Dorsolateral prefrontal cortex (tissue), 122 donors: ENCODE measurements at places on chromosomes 3 and 15. TPM values are rescaled to one million over a fixed set of nuclear protein-coding genes. Genes with fewer than 3 reads are reported as not detected.

- no peak for DNase-seq
Measured at GRCh38 chr3:14431452-14431916, 29.1 kb downstream of the SLC6A6 start.

DNA sequence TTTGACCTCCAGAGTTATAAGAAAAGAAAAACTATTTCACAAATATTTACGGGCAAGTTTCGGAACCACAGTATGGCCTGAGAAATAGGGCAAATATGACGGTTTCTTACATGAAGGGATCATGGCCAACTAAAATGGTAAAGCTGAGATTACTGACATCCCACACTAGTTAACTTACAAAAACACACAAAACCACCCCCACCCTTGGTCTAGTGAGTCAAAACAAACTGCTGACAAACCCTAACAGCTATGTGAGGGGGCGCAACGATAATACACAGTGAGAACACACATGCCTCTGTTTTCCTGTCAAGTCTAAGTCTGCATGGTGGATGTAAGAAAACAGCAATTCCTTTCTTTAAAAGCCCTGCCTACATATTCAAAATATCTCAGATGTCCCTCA is 32.3 kb downstream of the CBLB start:
- no peak for DNase-seq

- no peak for DNase-seq
Measured at GRCh38 chr3:64207289-64208080, 17.8 kb downstream of the PRICKLE2 start.

- no peak for DNase-seq
Measured at GRCh38 chr15:89389841-89390603, 55.4 kb upstream of the POLG start.

DNA sequence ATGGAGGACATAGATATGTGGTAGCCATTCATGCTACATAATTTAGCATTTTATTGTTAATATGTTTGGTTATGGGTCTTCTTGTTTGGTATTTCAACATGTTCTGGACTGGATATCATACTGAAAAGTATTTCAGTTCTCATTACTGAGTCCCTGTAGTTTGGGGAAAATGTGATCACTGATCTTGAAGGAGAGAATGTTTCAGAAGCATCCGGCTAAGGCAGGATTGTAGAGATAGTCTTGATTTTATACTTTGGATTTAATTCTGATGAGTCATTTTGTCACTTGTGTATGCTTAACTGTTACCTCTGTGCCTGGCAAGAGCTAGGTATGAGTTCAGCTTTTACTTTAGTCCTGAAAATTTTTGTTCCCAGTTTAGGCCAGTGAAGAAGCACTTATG is 7.1 kb downstream of the CHD2 start:
- no peak for DNase-seq

- no peak for DNase-seq
Measured at GRCh38 chr15:72758182-72758581, 25.4 kb downstream of the ADPGK start.

POLQ gene
- 0.47 TPM for total RNA-seq

FEZF2 gene
- total RNA-seq: 19.4 TPM

DNA sequence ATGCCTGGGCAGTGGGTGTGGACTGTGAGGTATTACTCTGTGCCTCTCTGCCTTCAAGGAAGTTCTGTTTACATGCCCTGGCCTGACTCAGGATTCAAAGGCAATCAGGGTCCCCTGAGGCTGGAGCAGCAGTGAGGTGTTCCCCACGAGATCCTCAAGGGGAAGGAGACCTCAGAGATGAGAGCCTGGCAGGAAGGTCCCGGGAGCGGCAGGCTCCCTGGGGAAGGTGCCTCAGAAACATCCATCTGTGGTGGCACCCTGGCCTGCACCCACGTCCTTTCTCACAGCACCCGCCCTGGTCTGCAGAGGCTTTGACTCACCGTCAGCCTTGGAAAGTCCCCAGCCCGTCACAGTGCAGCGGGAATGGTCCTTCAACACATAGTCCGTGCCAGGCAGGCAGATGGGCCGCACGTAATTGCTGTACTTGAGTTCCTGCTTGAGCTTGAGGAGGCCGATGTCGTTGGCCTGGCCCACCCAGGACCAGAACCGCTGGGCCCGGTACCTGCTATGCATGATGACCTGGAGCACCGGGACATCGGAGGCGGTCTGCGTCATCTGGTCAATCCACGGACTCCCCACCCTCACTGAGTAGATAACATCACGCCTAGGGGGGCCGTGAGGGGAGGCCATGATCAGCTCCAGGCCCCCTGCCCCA is 3.6 kb downstream of the PRSS50 start:
- DNase-seq: no peak

HACL1 gene
- 34.4 TPM for total RNA-seq

DNA sequence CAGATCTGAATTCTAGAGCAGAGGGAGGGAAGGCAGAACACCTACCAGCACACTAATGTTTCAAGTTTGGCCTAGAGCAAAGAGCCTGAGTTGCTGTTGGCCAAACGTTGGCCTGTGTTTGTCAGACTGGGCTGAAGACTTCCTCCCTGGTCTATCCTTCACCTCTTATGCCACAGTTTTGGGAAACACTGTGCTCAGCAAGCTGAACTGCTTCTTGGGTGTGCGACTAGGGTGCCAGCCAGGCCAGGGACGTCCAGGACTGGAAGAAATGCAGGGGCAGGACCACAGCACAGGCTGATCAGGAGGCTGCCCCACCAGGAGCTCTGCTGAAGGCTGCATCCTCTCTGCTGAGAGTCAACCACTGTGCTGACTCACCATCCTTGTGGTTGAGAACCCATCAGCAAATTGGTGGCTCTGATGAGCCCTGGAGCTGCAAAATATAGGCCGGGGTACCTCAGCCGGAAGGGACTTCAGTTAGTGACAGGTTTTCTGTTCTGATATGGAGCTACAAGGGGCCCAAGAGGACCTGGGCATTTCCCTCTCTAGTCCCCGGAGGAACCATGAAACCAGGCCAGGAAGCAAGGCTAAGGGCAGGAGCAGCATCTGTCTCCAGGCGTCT is 131.6 kb upstream of the RASGRP1 start:
- DNase-seq: no peak

DNA sequence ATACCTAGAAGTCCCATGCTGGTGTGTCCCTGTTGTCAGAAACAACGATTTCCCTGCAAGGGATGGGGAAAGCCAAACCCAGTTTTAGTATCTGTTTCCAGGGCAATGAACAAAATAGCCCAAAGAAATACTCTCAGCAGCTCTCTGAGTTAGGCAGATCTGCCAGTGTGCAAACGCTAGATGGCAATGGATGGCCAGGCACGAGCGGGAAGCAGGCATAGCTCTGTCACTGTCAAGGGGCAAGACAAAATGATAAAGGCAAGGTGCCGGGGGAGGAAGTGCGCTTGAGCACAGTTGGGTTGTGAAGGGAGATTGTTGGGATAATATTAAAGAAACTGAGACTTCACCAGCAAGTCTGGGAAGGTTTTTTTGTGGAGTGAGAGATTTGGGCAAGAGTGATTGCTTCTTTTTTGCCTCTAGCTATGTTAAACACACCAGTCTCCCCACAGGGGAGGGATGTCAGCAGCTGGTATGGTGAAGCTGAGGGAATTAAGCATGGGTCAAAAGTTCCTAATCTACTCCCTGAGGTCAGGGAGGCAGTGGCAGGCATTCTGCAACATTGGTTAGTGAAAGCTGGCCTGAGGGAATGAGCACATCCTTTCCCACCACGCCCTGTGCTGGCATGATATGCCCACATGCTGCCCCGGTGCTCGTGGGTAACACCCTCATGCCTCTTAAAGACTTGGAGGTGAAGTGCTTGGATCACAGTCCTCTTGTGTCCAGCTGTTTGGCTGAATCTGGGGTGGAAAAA is 117.5 kb downstream of the PDCD6IP start:
- peak; percentile 65 for DNase-seq

- DNase-seq: no peak
Measured at GRCh38 chr3:17911986-17912760, 169.7 kb upstream of the TBC1D5 start.

PLA2G4E gene
- 0.20 TPM for total RNA-seq

GRCh38 chr15:92801774-92802464 is 98.2 kb upstream of the CHD2 start:
- DNase-seq: no peak

DNA sequence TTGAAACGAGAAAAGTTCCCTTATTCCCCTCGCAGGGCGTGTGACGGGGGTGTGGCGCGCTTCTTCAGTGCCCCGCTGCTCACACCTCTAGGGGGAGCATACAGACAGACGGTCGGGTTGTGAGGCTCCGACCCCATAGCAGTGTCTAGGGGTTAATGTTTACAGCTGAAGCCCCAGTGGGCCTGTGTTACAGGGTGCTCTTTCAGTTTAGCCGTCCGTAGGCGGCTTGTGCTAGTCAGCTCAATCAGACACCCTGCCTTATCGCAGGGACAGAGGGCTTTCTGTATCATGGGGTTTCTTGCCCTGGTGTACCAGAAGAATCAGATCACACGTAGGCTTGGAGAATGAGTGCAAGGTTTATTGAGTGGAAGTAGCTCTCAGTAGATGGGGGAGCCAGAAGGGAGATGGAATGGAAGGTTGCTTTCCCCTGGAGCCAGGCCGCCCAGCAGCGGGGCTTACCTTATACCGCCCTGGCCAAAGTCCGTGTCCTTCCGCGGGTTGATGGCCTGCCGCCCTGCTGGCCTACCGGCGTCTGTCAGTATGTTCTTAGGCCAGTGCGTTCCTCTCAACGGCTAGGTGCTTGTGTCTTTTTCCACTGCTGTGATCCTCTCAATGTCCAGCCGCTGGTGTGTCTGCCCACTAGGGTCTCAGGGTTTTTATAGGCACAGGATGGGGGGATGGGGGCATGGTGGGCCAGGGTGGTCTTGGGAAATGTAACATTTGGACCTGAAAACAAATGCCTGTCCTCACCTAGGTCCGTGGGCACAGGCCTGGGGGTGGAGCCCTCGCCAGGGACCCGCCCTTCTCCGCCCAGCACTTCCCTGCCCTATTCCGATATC is 32.2 kb upstream of the ACP3 start:
- DNase-seq: no peak

GRCh38 chr3:171417137-171417536 is 43.1 kb downstream of the TNIK start:
- no peak for DNase-seq

DNA sequence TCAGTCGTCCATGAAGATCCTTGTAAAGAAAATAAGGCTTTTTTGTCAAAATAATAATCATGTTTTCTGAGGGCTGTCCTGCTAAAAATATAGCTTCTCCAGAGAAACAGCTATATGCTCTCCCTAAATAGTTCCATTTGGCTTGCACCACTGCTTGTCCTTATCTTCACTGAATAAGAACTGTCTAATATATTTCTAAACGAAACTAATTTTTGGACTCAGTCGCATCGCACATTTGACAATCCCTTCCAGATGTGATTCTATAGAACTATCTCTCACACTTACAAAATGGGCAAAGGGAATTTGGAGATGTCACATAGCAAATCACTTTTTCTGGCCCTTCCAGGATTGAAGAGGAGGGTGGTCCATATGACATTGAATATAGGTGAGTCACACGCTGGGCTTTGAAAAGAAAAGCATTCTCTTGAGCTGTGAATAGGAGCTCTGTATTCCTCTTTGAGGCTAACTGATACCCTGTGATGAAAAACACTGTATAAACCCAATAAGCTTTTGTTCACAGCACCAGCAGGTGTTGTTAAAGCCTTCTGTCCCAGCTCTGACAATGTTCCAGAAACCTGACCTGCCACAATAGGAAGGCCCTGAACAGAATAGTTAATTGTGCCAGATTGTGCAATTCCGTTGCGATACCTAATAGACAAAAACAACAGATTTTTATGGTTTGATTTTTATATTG is 1144.2 kb downstream of the ROBO2 start:
- DNase-seq: no peak
